ENCODE measurements at places on chromosomes 16 and 17. TPM values are rescaled to one million over a fixed set of nuclear protein-coding genes. Genes with fewer than 3 reads are reported as not detected.

Gene NOG
- total RNA-seq, result 0.85 TPM

Gene MPP2
- total RNA-seq, result 1.3 TPM

Gene TVP23B
- total RNA-seq, result 64.4 TPM

Gene MT1E
- total RNA-seq, result not detected

Gene PRDM7
- total RNA-seq, result not detected

Gene PPY
- not detected for total RNA-seq

Gene KIF2B
- total RNA-seq, result not detected

Gene NEUROD2
- total RNA-seq, result not detected

Gene NDRG4
- 22.3 TPM for total RNA-seq

Gene LLGL2
- 20.1 TPM for total RNA-seq

Gene TGFB1I1
- total RNA-seq, result 54.3 TPM

Gene RCVRN
- not detected for total RNA-seq

Gene SPPL2C
- total RNA-seq, result not detected

Gene PEX12
- total RNA-seq, result 9.9 TPM

Gene SHISA9
- 0.08 TPM for total RNA-seq

Gene TMEM238L
- not detected for total RNA-seq

Gene KRTAP2-1
- total RNA-seq, result not detected

Gene SCIMP
- total RNA-seq, result not detected

Gene TBC1D3K
- total RNA-seq, result not detected

Gene RNU2-1
- not detected for total RNA-seq

Gene MSLN
- total RNA-seq, result 2.8 TPM

Gene TBC1D28
- total RNA-seq, result not detected

Gene GAA
- total RNA-seq, result 61.5 TPM

Gene CHTF8
- total RNA-seq, result 129 TPM

Gene DNASE1L2
- 1.3 TPM for total RNA-seq

Gene SLFN12L
- not detected for total RNA-seq

Gene TBC1D3I
- not detected for total RNA-seq

Gene PDILT
- total RNA-seq, result not detected

Gene C16orf46
- 0.40 TPM for total RNA-seq

Gene CTRB2
- not detected for total RNA-seq

Gene NPLOC4
- total RNA-seq, result 98.3 TPM

Gene ITGB3
- total RNA-seq, result 4.7 TPM

Gene CPHXL2
- total RNA-seq, result not detected

Gene KRT13
- 0.18 TPM for total RNA-seq

Gene NPIPB6
- 1.6 TPM for total RNA-seq

Gene PTX4
- not detected for total RNA-seq

Gene TBC1D3D
- not detected for total RNA-seq

Gene FOXO3B
- total RNA-seq, result 1.8 TPM

Gene PRAC2
- total RNA-seq, result not detected

Gene KDM8
- 2.4 TPM for total RNA-seq

Gene ENGASE
- 15.6 TPM for total RNA-seq

Gene MYO1D
- total RNA-seq, result 1.7 TPM

Gene FBXO39
- total RNA-seq, result 0.05 TPM

Gene GPR139
- total RNA-seq, result not detected

Gene PABPN1L
- not detected for total RNA-seq

Gene SDR42E1
- total RNA-seq, result 1.6 TPM

Gene FOXF1
- total RNA-seq, result 0.03 TPM

Gene CORO6
- 3.5 TPM for total RNA-seq

Gene C16orf86
- total RNA-seq, result 0.14 TPM

Gene ITPRIPL2
- 19.1 TPM for total RNA-seq

Gene NPIPA3
- 1.0 TPM for total RNA-seq

Gene CEP295NL
- total RNA-seq, result 0.38 TPM

Gene DNAH9
- total RNA-seq, result 0.13 TPM

Gene CISD3
- total RNA-seq, result 90.7 TPM

Gene FBXW10
- 1.4 TPM for total RNA-seq

Gene TNS4
- 271 TPM for total RNA-seq

Gene TRIM72
- total RNA-seq, result 0.04 TPM

Gene MPV17L
- 5.7 TPM for total RNA-seq

Gene OR3A3
- total RNA-seq, result not detected

Data from A549 treated with dexamethasone at 1 μM for 4 hours (cell line).